Hypothalamus (tissue), 51 donors: ENCODE measurements at places on chromosomes 6 and 20.

DNA sequence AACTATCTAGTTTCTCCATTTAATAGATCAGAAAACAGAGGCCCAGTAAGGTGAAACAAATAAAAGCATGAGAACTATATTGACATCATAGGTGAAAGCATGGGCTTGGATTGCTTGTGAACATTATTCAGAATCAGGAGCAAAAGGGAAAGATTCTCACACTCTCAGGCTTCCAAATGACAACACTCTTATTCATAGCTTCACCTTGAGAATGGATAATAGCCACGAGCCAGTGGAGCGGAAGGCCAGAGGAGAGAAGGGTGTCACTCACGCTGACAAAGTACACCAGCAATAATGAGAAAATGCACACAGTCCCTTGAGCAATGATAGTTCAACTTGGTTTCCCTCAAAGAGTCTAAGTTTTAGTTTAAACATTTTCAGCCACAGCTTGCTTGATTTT is 339.0 kb downstream of the TPBG start:
- DNase-seq, result no peak

- no peak for DNase-seq
Observed at GRCh38 chr6:87102151-87102621, 7.3 kb upstream of the CGA start.

- DNase-seq, result no peak
Observed at GRCh38 chr6:113584767-113585166, 272.4 kb upstream of the MARCKS start.

DNA sequence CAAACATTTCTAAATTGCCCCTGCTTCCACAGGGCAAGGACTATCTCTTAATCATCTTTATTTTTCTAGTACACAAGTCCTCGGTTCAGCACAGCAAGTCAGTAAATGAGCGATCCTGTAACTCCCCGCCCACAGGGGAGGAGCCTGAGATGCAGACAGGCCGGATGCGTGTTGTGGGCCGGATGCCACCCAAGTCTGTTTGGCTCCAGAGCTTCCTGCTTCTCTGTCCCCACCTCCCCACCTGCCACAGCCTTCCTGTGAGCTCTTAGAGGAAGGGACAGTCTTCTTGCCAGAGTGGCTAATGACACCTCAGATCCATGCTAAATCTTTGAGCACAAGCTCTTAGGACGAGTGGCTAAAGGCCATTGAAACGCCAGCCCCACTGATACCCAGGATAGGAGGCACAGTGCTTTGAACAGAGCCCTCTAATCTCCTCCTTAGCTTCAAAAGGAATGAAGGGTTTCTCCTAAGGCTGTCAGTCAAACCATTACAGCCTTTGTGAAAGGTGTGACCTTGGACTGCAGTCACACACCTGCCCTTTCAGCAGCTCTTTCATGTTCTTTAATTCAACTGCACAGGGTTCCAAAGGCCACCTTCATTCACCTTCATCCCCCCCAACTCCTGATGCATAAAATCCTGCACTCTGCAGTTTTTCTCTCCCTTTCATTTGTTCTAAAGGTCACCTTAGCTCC is 264.3 kb downstream of the TFAP2C start:
- no peak for DNase-seq

DNA sequence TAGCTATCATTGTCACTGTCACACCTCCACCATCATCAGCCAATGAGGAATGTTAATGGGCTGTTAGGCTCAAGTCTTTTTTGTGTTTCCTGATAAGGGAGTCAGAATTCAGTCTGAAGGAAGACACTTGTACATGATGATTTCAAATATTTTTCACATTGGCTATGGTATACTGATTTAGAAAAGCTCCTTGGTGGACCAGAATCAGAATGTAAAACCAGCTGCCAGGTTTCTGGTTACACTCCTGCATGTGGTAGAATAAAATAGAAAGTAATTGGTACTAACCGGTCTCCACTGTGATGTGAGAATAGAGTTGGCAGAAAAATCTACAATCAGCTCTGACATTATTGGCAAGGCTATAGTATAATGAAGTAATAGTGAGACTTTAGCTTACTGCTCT is 10.7 kb downstream of the COL9A1 start:
- DNase-seq, result no peak

DNA sequence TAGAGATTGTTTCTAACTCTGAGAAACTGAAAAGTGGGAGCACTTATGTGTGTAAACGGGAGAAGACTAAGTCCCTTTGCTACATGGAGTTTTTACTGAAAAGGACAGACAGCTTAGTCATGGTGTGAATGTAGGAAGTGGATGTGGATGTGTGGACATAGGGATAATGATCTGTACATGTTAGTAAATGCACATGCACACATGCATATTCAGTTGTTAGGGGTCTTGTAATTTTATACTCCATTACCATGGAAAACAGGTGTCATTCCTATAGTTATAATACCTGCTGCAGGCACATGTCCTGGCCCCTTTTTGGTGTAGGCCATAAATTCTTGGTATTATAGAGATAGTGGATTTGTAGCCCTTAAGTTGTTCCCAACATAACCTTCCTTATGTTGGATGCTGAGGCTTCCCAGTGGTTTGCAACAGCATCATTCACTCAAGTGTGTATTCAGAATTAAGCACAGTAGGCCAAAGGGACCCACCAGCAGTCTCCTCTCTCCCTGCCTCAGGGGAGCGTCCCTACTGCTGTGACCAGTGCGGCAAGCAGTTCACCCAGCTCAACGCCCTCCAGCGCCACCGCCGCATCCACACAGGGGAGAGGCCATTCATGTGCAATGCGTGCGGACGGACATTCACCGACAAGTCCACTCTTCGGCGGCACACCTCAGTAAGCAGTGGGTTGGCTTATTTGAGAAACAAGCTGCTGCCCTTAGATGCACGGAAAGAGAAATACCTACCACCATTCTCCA is 7.3 kb downstream of the GZF1 start:
- no peak for DNase-seq

DNA sequence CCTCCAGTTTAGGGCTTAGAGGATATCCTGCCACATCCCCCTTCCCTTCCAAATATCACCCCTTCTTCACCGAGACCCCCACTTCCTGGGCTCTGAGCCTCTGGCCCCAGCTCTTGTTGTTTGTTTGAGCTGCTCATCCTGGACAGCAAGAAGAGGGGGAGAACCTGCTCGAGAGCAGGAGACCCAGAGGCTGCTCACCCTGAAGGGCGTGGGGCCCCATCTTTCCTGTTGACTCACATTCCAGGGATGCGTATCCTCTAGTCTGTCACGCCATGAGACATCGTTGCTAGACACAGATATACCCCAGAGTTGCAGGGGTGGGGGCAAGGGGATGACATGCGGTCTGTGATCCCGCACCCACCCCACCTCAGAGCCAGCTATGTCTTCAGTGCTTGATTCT is 5.7 kb upstream of the TNXB start:
- no peak for DNase-seq

DNA sequence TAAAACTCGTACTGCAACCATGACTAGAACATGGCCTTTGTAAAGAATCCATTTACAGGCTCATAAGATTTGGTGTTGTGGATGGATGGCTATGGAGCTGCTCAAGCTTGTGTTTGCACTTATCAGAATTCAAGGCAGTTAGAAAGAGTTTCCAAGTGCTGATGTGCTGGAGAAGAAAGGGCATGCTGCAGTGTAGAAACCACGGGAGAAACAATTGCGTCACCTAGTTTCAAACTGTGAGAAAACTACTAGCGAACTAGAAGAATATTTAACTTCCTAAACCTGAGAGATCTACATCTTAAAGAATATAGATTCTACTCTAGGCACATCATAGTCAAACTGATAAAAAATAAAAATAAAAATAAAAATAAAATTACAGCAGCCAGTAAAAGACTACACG is 116.2 kb downstream of the SGK1 start:
- DNase-seq, result no peak

DNA sequence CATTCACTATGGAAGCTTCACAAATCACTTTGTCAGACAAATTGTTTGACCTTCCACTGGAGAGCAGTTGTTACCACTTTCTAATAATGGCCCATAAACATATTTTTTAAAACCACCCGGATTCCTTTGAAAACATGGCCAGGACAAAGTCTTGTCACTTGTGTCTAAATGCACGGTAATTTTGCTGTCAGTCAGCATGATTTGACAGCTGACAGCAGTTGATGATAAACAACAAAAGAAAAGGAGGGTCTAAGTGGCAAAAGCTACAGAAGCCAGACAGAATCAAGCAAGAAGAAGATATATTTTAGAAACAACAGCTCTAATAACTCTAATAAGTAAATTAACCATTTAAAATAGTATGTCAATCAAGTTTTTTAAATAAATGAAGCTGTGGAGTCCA is 27.7 kb upstream of the CARMIL1 start:
- DNase-seq, result no peak

- no peak for DNase-seq
Observed at GRCh38 chr6:146026873-146027272, 2.0 kb upstream of the GRM1 start.

DNA sequence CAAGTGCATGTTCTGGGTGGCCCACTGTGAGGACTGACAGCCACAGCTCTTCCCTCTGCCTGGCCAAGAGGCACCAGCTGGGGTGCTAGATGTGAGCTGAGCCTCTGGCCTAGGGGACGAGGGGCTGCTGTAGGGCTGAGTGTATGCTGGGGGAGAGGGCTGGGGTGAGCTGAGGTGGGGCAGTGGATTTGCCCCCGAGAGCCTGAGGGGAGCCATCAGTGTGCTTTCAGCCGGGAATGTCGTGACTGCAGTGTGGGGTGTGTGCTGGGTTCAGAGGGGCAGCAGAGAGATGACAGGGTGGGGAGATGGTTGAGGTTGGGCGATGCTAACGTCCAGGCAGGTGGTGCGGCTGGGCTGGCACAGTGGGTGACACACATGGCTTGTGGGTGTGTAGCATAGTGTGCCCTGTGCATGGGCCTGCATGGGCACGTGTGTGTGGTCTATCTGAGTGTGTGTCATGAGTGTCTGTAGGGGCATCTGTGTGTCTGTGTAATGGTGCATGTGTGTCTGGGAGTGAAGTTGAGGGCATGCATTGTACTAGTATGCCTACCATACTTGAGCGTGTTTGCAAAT is 46.0 kb upstream of the BLCAP start:
- no peak for DNase-seq

GRCh38 chr6:118876814-118877213 is 17.1 kb upstream of the ASF1A start:
- no peak for DNase-seq

GRCh38 chr20:4073852-4074741 is 58.7 kb upstream of the RNF24 start:
- DNase-seq, result no peak

DNA sequence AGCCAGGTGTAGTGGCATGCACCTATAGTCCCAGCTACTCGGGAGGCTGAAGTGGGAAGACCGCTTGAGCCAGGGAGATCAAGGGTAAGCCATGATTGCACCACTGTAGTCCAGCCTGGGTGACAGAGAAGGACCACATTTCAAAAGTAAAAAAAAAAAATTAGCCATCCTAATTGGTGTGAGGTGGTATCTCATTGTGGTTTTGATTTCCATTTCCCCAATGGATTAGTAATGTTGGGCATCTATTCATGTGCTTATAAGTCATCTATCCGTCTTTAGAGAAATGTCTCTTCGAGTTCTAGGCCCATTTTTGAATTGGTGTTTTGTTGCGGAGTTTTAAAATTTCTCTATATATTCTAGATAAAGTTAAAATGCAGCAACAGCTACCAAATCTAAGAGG is 21.7 kb downstream of the ABHD12 start:
- DNase-seq, result no peak
